CD14-positive monocyte (primary cell): ENCODE measurements at places on chromosomes 3 and 15. TPM values are rescaled to one million over a fixed set of nuclear protein-coding genes. Genes with fewer than 3 reads are reported as not detected.

- no peaks in the 10 kb centered on the region for H3K27me3 ChIP-seq
- peaks cover 4% of the 10 kb centered on the region for H3K4me1 ChIP-seq
- no peak overlapping the region for H3K27ac ChIP-seq
- no peak overlapping the region for H3K4me3 ChIP-seq
Measured at GRCh38 chr3:188465311-188465710, 311.4 kb downstream of the LPP start.

The RPL4 gene
- polyA plus RNA-seq: 1,506 and 1,696 TPM in 2 replicates

DNA sequence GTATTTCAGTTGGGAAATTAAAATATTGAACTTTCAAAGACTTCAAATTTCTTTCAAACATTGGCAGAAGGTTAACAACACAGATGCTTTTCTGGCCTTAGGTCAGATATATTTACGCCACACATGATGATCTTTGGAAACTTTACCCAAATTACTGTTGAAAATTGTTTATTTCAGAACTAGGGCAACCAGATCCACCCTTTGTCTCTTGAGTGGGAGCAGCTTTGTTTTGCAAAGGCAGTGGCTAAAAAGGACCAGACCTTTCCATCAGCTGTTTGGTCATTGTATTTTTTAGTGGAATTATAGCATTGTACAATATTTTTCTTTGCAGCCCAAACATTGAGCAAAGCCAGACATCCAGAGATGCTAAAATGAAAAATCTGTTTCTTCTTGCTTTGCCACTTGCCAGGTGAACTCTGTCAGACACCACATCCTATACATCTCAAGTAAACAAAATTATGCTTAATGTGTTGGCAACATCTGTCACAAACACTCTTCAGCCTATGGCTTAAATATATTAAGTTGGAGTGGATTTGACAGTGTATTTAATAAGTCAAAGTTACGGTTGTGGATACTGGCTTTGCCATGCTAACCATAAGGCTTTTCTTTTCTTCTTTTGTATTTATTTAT is 651.9 kb downstream of the RBMS3 start:
- H3K4me3 ChIP-seq: no peak overlapping the region
- H3K4me1 ChIP-seq: no peaks in the 10 kb centered on the region
- no peak for DNase-seq
- no peaks in the 10 kb centered on the region for H3K27me3 ChIP-seq
- H3K27ac ChIP-seq: no peak overlapping the region

DNA sequence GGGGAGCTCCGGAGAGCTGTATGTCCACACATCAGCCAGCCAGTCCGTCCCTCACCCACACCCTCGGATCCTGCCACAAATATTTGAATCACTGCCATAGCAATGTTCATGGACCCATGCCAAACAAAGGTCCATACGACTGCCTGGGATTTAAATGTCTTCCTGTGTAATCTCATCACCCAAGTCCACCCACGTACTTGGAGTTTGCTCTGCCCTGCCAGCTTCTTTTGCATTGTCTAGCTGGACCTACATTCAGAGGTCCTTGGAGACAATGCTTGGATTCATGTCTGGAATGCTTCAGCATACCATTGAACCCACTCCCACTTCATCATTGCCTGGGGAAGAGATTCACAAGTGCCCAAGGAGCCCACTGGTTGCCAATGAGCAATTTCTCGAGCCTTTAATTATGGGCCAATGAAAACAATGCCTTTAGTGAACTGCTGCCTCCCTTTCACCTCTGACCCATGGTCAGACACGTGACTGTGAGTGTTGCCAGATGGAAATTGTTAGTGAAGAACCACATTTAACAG is 90.4 kb upstream of the PHLDB2 start:
- no peaks in the 10 kb centered on the region for H3K36me3 ChIP-seq
- H3K4me3 ChIP-seq: no peak overlapping the region
- no peak overlapping the region for H3K27ac ChIP-seq
- no peaks in the 10 kb centered on the region for H3K4me1 ChIP-seq
- no peak for DNase-seq

GRCh38 chr3:57793737-57794187 is 37.7 kb downstream of the SLMAP start:
- H3K27ac ChIP-seq: peak overlapping the region; percentile 66
- no peak overlapping the region for H3K4me3 ChIP-seq
- H3K4me1 ChIP-seq: peaks cover 11% of the 10 kb centered on the region
- DNase-seq: no peak
- H3K27me3 ChIP-seq: no peaks in the 10 kb centered on the region

GRCh38 chr3:81620849-81621248 is 140.6 kb downstream of the GBE1 start:
- no peaks in the 10 kb centered on the region for H3K36me3 ChIP-seq
- no peaks in the 10 kb centered on the region for H3K4me1 ChIP-seq
- no peaks in the 10 kb centered on the region for H3K27me3 ChIP-seq
- no peak overlapping the region for H3K4me3 ChIP-seq
- no peak overlapping the region for H3K27ac ChIP-seq

The IQCH gene
- 0.03 TPM in 1 of 2 replicates, not detected in the other for polyA plus RNA-seq

DNA sequence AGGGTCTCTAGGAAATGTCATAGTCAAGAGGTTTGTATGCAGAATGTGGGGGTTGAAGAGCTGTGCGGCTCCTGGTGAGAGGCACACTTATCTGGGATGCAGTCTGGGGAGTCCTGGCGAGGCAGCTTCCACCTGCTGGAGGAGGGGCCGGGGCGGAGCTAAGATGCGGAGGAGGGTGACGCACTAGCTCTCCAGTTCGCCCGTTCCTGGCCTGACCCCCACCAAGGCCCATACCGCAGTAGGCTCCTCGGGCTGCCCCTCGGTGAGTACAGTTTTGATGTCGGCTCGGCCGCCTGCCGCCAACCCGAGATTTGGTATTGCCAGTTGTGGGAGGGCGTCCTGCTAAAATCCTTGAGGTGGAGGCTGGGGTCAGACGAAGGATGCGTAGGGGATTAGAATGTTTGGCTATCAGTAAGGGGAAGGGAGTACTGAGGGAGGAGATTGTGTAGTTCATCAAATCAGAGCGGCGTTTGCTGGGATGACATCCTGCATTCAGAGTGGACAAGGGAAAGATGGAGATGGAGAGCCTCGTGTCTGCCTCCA is at the start of gene SCG5:
Gene SCG5, plus strand, starts transcription at position 194 of the 543 bp plus-strand sequence. CDS start 1,883 bp downstream, outside the sequence.
- no peaks in the 10 kb centered on the region for H3K27me3 ChIP-seq
- H3K4me1 ChIP-seq: no peaks in the 10 kb centered on the region
- H3K4me3 ChIP-seq: no peak within 1 kb of the TSS
- no peak within 1 kb of the TSS for H3K27ac ChIP-seq
- no peak for DNase-seq

DNA sequence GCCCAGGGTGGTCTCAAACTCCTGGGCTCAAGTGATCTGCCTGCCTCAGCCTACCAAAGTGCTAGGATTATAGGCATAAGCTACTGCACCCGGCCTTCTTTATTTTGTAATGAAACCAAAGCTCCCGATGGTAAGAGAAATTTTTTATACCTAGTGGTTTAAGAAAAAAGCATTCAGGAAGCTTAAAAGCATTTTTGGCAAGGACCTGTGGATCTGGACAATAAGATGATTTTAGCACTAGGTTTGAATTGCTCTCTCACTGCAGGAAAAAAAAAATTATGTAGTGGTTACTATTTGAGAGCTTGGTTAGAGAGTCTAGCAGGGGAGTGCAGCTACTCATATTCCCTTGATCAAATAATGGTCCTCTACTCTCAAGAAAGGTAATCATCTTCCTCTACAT is 64.9 kb upstream of the PIK3R4 start:
- no peak overlapping the region for H3K27ac ChIP-seq
- no peaks in the 10 kb centered on the region for H3K36me3 ChIP-seq
- DNase-seq: no peak
- no peaks in the 10 kb centered on the region for H3K4me1 ChIP-seq
- no peak overlapping the region for H3K4me3 ChIP-seq
- no peaks in the 10 kb centered on the region for H3K27me3 ChIP-seq

The CFAP20DC gene
- polyA plus RNA-seq: not detected

- DNase-seq: no peak
- no peaks in the 10 kb centered on the region for H3K36me3 ChIP-seq
- H3K27me3 ChIP-seq: no peaks in the 10 kb centered on the region
Measured at GRCh38 chr3:174097686-174098085, 700.1 kb downstream of the NLGN1 start.

- no peaks in the 10 kb centered on the region for H3K27me3 ChIP-seq
- no peaks in the 10 kb centered on the region for H3K4me1 ChIP-seq
- no peak overlapping the region for H3K27ac ChIP-seq
- no peak for DNase-seq
Measured at GRCh38 chr3:133835418-133835743, 29.8 kb downstream of the SRPRB start.

The LDHAL6B gene
- not detected in 2 replicates for polyA plus RNA-seq

DNA sequence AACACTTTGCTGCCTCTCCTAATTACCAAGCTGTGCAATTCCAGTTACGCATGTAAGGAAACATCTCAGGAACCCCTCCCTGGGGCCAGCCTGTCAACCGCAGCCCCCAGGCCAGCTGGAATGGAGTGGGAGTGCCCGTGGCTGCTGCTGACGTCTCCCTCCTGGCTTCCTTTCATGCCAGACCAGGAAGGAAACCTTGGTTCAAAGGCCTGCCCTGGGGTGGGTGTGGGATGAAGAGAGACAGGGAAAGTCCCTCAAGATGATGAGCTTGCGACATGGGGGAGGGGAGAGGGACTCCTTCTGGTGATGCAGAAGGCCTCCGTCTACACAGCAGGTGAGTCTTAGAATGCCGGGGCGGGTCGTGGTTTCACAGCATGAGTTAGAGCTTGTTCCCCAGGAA is 11.4 kb upstream of the CYP11A1 start:
- no peak overlapping the region for H3K27ac ChIP-seq
- no peaks in the 10 kb centered on the region for H3K36me3 ChIP-seq
- peaks cover 15% of the 10 kb centered on the region for H3K4me1 ChIP-seq
- no peak overlapping the region for H3K4me3 ChIP-seq
- peaks cover 3% of the 10 kb centered on the region for H3K27me3 ChIP-seq

- H3K4me1 ChIP-seq: no peaks in the 10 kb centered on the region
- no peak overlapping the region for H3K27ac ChIP-seq
- H3K27me3 ChIP-seq: no peaks in the 10 kb centered on the region
- DNase-seq: peak; percentile 75
- peaks cover 84% of the 10 kb centered on the region for H3K36me3 ChIP-seq
Measured at GRCh38 chr15:40217166-40217824, 21.6 kb upstream of the PAK6 start.

The TNFAIP8L3 gene
- not detected in 2 replicates for polyA plus RNA-seq

GRCh38 chr3:129958755-129959154 is 15.8 kb upstream of the TRH start:
- H3K4me3 ChIP-seq: no peak overlapping the region
- no peaks in the 10 kb centered on the region for H3K27me3 ChIP-seq
- DNase-seq: peak; percentile 72
- H3K27ac ChIP-seq: peak overlapping the region; percentile 22
- no peaks in the 10 kb centered on the region for H3K36me3 ChIP-seq
